ENCODE measurements at places on chromosomes 12 and 14.

GRCh38 chr14:33606591-33606990 is 344.3 kb downstream of the EGLN3 start:
- no peak for DNase-seq

GRCh38 chr14:74207943-74208342 is 31.3 kb upstream of the VSX2 start:
- no peak for DNase-seq

DNA sequence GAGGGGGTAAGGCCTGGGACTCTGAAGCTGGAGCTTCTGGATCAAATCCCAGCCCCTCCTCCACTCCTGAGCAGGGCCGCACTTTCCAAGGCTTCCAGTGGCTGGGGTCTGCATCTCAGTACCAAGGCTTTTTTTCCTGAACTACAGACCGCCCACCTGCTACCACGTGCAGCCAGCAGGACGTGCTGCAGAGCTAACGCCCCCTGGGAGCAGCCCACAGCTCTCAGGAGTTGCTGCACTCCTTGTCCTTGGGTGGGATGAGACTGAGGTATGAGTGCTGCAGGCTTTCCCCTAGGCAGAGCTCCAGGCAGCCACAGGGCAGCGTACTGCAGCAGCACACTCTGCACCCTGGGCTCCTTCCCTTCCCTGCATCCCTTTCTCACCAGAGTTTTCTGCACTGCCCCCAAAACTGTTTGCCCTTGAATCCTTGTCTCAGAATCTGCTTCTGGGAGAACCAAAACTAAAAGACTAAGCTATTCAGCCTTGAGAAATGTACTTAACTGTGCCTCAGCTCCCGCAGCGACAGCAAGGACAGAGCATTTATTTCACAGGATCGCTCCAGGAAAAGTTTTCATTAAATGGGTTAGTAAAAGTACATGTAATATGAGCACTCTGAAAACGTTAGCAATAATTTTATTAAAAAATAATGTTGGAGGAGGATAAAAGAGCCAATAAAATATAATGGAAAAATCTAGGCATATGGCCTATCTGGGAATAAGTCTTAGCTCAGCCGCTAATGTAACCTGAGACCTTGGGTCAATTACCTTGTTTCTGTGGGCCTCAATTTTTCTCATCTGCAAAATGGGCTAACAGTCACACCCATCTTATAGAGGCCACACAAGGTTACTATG is 25.5 kb downstream of the RBM19 start:
- no peak for DNase-seq

DNA sequence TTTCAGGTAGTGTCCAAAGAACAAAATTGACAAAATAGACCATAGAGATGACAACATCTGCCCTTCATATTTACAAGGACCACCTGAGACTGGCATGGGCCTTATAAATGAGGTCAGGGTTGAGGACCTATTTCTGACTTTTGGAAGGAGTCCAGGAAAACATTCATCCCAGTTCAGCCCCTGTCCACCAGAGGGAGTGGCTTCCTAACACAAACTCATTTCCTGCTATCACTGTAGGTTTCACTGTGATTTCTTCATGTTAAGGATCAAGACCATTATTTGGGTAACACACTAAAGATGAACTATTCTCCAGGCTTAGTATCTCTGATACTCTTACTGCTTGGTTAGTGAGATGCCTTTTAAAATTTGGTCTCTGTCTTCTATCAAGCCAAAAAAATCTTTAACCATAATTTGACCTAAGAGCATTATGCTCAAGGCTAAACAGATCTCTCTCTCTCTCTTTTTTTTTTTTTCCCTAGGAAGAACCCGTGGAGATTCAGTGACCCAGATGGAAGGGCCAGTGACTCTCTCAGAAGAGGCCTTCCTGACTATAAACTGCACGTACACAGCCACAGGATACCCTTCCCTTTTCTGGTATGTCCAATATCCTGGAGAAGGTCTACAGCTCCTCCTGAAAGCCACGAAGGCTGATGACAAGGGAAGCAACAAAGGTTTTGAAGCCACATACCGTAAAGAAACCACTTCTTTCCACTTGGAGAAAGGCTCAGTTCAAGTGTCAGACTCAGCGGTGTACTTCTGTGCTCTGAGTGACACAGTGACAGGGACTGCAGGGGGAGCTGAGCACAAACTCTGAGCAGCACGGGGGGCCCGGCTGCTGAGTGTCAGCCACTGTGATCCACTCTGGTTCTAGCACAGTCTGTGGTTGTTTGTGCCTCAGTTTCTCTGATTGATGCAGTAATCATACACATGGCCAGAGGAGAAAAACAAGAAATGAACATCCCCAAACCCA is 267.6 kb upstream of the OR4E1 start:
- DNase-seq: no peak

GRCh38 chr12:63889721-63890509 is 45.4 kb downstream of the SRGAP1 start:
- peak; percentile 55 for DNase-seq

DNA sequence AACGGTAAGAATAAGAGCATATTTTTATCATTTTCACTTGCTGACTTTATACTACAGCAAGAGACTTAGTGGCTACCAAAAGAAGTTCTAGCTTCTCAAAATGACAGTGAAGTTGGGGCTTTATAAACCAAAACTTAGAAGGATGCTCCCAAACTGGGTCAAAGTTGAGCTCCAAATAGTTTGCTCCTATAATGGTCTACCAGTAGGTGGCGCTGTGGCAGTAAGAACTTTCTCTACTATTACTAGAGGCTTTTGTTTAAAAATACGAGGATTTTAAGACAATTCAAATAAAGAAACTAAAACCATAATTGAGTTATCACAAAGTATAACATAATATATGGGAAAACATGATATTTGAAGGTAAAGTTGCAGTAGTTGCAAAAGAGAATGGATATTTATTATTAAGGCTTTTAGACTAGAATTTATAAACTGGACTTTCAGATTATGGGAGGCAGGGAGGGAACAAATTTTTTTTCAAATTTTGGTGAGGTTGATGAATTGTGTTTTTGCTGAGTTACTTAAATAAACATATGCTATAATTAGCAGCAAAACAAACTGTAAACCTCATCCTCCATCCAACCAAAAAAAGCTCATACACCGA is 75.0 kb downstream of the TGFB3 start:
- peak; percentile 54 for DNase-seq

GRCh38 chr14:33963892-33964291 is 13.0 kb upstream of the EGLN3 start:
- no peak for DNase-seq

- no peak for DNase-seq
Observed at GRCh38 chr12:110135806-110136205, 11.6 kb downstream of the IFT81 start.

- no peak for DNase-seq
Observed at GRCh38 chr14:21041676-21042433, at the start of gene RNASE7. TSS of gene RNASE7 (plus strand) at chr14:21042362. CDS start at chr14:21042993, 631 bp downstream.

GRCh38 chr12:51852404-51853137 is 4.1 kb upstream of the FIGNL2 start:
- DNase-seq: no peak

DNA sequence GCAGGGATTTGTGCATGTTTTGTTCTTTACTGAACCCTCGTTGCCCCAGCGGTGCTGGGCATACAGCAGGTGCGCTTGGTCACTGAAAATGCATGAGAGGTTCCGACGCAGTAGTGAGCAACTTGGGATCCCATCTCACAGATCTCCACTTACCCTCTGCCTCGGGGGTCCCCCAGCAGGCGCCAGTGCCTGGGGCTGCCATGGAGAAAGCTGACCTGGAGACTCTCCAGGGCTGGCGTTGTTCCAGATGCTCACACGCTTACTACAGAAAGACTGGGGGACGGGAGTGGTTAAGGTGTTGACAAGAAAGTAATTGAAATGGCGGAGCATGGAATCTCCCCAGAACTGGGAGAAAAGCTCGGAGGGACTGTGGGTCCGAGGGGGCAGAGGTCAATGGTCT is 14.2 kb downstream of the GLT1D1 start:
- no peak for DNase-seq

GRCh38 chr12:131916306-131917138 is 12.6 kb upstream of the PUS1 start:
- no peak for DNase-seq

DNA sequence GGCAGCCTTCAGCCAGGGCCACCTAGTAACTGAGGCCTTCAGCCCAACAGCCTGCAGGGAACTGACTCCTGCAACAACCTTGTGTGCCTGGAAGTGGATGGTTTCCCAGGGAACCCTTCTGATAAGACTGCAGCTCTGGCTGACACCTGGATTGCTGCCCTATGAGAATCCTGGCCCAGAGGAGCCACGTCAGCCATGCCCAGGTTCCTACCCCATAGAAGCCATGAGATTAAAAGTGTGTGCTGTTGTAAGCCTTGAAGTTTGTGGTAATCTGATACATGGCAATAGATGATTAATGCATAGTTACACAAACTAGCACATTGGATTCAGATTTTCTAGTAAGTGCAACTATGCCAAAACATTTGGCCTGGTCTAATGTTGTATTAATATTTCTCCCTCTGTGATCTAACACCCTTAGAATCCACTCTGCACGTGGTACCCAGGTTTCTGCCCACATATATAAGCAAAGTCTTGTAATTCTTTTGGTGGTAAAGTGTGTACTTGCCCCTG is 64.8 kb upstream of the BEGAIN start:
- no peak for DNase-seq

DNA sequence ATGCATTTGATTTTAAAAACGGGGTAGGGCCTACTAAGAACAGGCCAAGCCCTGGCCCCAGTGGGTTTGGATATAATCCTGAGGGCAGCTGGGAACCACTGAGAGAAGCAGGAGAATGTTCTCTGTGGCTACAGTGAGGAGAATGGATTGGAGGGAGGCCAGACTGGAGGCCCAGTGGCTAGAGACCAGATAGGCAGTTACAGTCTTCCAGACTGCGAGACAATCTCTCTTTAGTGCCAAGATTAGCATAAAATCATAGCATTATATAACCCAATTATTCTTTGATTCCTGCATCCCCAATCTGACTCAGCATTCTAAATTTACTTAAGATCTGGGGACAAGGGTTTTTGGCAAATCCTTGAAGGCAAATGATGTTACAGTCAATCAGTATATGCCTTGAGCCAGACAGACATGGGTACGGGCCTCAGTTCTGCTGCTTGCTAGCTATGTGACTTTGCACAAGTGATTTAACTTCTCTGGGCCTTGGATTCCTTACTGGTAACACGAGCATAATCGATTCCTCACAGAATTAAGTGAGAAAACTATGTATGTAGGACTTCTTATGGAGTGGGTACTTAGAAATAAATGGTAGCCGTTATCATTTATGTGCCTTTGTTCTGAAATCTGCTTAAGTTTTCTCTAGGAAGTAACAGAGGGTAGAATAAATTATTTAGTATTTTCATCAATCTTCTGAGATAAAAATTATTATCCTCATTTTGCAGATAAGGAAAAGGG is 18.3 kb downstream of the NINJ2 start:
- no peak for DNase-seq

- no peak for DNase-seq
Observed at GRCh38 chr14:79443602-79444001, 767.7 kb downstream of the DIO2 start.

GRCh38 chr12:105378911-105379310 is 48.4 kb downstream of the C12orf75 start:
- no peak for DNase-seq

GRCh38 chr12:90514325-90514724 is 440.7 kb downstream of the CCER1 start:
- DNase-seq: no peak

GRCh38 chr12:92229381-92229780 is 83.7 kb upstream of the BTG1 start:
- DNase-seq: no peak

- no peak for DNase-seq
Observed at GRCh38 chr12:99232324-99232723, 415.2 kb upstream of the GARIN6 start.

GRCh38 chr14:90508536-90509254 is 111.9 kb downstream of the CALM1 start:
- DNase-seq: no peak

- DNase-seq: no peak
Observed at GRCh38 chr12:2068653-2069052, 15.9 kb downstream of the CACNA1C start.

DNA sequence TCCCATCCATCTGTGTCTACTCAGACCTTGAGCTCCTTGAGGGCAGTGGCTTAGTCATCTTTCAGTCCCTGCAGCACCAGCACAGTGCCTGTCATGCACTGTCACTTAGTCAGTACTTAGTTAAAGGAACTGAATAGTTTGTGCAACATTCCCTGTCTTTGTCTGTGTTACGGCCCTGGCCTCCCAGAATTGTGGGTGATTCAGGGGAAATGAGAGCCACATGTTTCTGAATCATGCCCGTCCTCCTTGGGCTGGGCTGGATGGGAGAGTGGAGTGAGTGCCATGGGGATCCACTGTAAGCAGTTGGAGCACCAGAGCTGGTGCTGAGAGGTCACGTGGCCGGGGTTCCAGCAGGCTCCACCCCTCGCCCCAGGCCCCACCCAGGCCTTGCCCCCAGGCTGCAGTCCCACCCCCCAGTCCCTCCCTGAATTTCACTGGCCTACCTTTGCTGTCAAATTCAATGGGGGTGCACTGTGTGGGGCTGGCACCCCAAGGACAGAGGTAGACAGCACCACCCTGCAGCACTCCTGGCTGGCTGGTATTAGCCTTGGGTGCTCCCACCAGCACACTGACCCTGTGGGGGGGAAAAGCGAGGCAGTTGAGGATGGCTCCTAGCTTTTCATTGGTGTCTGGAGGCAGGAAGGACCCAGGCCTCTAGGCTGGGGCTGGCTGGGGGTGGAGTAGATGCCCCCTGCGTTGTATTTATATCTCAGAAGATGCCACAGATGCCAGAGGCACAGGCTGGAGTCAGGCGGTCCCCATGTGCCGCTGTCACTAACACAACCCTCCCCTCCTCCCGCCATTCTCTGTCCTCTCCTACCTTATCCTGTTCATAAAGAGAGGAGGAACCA is 7.5 kb downstream of the ITGA5 start:
- DNase-seq: no peak

DNA sequence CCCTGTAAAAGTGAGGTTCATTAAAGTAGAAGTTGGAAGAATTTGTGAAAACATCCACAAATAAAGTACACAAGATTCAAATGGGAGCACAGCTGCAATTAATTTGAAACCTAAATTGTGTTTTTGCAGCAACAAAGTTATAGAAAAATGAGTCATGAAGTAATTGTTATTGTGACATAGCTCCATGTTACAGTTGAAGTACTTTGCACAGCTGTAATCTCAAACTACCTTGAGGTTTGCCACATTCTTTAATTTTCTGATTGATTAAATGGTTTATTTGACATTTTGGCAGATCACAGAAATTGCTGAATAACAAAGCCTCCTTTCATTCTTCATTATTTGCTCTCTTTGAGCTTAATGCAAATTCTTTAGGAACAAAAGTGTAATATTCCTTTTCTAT is 111.3 kb downstream of the RMST start:
- no peak for DNase-seq

- DNase-seq: no peak
Observed at GRCh38 chr12:2627835-2628191, 167.0 kb upstream of the FKBP4 start.

GRCh38 chr14:60647837-60648248 is 1.4 kb downstream of the SIX1 start:
- no peak for DNase-seq

GRCh38 chr12:120242275-120242799 is 23.2 kb downstream of the PXN start:
- DNase-seq: peak; percentile 68

- no peak for DNase-seq
Observed at GRCh38 chr12:49024543-49024942, 6.0 kb upstream of the PRKAG1 start.

All from left lobe of liver (tissue), 2 donors.